ENCODE measurements at places on chromosomes 12 and 14.
A peak's percentile ranks its signal among the peaks of the same experiment; 100 is the strongest.

GRCh38 chr12:26428420-26428819 lies 233.0 kb downstream of the SSPN start:
- DNase-seq, result no peak

GRCh38 chr14:52269100-52269499 lies 1.6 kb downstream of the PTGDR start:
- DNase-seq, result no peak

GRCh38 chr12:1740161-1740948 lies 49.5 kb downstream of the ADIPOR2 start:
- DNase-seq, result no peak

DNA sequence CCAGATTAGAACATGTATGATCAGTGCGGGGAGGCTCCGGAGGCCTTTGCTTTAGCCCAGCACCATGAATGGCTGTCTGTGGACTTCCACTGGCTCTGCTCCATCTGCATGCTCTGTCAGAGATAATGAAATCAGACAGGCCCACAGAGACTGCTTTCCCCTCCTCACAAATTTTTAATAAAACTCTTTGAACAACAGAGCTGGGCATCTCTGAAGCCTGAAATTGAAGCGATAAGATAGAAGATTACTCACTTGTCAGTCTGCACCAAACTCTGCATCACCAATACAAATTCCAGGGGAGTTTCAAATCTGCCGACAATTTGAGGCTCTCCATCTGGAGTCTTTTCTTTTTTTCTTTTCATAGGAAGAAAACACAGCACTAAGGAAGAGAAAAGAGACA lies 110.0 kb downstream of the DYRK2 start:
- DNase-seq, result no peak

- no peak for DNase-seq
These were observed 432.2 kb upstream of the ATXN7L3B start for GRCh38 chr12:74105434-74105833.

GRCh38 chr12:14773685-14774073 lies 29.6 kb downstream of the WBP11 start:
- DNase-seq, result no peak

- no peak for DNase-seq
These were observed 66.6 kb downstream of the CLMN start for GRCh38 chr14:95253039-95253630.

GRCh38 chr14:35509846-35510245 lies 24.1 kb upstream of the INSM2 start:
- no peak for DNase-seq

GRCh38 chr12:63083046-63083445 lies 68.0 kb downstream of the AVPR1A start:
- DNase-seq, result no peak

- DNase-seq, result no peak
These were observed 12.5 kb downstream of the GNS start for GRCh38 chr12:64746663-64747062.

DNA sequence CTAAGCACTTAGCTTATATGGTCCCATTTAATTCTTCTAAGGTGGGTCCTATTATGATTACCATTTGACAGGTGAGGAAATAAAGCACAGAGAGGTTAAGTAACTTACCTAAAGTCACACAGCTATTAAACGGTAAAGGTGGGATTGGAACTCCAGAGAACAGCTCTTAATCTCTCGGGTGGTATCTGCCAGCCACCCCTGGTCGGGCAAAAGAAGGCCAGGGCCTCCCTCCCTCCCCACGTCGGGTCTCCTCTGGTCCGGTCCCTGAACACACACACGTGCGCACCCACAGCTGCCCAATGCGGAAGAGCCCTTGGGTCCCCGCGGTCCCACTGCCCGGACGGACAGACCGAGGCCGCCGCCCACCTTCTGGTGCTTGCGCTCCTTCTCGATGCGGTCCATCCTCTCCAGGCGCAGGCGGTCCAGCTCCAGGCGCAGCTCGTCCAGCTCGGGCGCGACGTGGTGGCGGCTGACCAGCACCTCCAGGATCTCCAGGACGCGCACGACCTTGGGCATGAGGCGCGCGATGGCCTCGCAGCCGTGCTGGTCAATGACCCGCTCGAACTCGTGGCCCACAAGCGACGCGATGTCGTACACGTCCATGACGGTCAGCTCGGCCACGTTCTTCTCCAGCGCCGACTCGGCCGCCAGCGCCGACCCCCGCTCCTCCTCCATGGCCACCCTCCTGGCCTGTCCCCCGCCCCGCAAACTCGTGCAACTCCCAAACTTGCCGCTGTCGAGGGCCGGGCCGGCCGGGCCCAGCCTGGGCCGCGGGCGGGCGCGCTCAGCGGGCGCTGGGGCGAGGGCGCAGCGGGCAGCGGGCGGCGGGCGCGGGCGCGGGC lies 490 bp downstream of the RILPL1 start:
- DNase-seq, result peak; percentile 38

- no peak for DNase-seq
These were observed 214.9 kb upstream of the HMGA2 start for GRCh38 chr12:65609359-65609771.

GRCh38 chr12:87953256-87953860 lies 75.8 kb downstream of the C12orf50 start:
- DNase-seq, result no peak

DNA sequence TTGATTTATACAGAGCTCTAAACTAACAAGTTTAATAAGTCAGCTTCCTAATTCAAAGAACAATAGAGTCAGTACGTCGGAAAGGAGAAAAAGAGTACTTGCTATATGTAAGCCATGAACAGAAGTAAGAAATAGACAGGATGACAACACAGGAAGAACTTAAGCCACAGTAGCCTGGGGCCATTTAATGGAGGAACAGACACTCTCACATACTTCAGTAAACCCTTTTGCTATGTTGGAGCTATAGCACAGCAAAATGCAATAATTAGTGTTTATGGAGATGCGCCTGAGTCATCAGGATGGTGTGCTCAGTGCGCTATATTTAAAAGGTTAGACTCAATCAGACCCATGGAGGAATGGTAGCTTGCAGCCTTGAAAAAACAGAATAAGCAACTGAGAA lies 61.0 kb downstream of the SRGAP1 start:
- DNase-seq, result no peak

DNA sequence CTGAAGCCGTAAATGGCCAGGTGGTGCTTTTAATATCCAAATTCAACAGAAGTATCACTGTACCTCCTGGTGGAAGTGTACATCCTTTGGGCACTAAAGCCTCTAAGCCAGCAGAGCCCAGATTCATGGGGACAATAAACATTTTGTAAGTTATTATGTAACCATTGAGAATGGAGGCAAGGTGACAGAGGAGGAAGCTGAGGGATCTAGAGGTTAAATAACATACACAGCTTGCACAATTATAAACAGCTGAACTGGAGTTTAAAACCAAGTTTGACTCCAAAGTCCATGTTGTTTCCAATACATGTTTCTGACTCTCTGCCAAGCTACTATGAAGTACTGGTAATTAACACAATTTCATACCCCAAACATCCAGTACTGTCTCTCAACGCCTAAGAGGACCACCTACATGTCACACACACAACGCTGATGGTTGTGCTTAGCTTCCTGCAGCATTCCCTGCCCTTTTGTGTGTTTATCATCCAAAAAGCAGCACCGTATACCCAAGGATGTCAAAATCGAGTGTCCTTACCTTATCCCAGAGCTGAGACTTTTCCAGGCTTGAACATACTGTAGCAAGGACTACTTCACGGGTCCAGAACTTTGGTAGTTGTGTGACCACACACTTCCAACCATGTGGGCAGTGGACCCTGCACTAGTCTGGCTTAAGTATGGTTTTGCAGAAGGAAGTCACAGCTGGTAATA lies 41.3 kb downstream of the EGLN3 start:
- no peak for DNase-seq

- no peak for DNase-seq
These were observed 36.7 kb upstream of the CLIP1 start for GRCh38 chr12:122459211-122459610.

- peak; percentile 3 for DNase-seq
These were observed 159.7 kb downstream of the ANKS1B start for GRCh38 chr12:99824900-99825542.

- peak; percentile 75 for DNase-seq
These were observed 12.9 kb downstream of the USP30 start for GRCh38 chr12:109065154-109065852.

DNA sequence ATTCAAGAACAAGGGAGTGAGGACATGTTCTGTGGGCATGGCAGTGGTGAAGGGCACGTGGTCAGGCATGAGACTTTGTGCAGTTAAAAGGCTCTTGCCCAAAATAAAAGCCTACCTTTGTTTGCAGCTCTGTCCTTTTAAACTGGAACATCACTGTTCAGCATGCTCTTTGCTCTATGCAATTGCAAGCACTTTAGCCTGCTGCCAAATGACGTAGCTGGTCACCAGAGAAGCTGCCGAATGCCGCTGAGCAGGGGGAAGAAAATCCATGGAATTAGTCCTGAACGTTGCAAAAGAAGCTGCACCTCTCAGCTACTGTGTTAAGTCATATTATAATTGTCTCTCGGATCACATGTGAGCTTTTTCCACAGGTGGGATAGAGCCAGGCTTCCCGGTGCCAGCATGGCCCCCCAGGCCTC lies 176.3 kb upstream of the DIO2 start:
- DNase-seq, result no peak

All from left colon (tissue), 2 donors.